SHP77 (cell line): ENCODE measurements at places on chromosomes 11 and 22.

DNA sequence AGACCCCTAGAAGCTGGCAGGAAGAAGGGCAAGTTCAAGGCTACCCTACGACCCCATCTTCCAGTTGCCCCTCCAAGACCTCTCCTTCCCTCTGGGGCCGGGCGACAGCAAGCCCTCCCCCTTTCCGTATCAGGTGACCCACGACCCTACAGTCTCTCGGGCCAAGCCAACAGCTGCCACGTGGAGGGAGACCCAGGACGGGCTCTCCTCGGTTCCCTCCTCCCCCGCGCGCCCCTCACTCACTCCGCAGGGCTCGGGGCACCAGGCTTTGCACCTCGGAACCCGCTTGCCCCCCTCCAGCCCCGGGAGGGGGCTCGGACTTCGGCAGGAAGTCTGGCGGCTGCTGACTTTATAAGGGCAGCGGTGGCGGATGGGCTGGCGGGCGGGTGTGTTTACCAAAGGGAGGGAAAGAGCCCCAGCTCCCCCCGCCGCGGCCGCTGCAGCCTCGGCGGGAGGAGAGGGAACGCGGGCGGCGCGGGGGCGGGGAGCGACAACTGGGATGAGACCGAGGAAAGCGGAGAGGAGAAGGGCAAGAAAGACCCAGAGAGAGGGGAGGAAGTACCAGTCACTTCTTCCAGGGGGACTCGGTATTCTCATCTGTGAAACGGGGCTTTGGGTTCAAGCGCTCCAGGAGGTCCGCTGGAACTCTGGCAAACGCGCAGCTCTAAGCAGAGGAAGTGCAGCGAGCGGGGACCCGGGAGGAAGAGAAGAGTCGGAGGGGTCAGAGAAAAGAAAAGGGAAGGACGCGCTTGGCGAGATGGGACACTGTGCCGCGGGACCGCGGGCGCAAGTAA, 767 bp downstream of the SLC43A1 start:
- peak; percentile 40 for DNase-seq

DNA sequence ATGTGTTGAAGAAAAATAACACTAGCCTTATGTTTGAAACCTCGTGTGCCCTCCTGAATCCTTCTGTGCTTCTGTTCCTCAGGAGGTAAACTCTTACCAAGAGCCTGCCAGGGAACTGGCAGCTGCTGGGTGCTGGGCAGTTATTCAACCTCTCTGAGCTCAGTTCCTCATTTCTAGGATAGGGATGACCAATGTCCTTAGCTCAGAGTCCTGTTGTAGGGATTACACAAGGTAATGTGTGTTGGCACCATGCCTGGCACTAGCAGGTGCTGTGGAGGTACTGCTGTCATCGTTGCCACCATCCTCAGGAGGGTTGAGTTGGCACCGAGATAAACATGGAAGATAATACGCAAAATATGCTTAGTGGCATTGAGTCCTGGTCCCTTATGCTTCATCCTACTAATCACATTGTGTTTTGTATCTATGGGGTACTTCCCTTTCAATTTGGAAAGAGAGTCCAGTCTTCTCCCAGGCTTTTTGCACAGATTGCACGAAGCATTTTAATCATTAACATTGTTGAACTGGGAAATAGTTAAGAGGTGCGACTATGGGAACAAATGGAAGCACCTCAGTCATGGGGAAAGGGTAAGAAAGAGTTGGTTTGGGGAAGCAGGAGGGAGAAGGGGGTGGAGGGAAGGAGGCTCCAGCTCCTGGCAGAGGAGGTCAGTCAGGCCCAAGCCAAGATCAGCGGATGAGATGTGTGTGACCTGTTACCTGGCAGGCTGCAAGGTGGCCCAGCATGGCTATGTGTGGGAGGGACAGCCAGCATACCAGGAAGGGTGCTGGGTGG, 56.7 kb downstream of the CABIN1 start:
- peak; percentile 41 for DNase-seq

DNA sequence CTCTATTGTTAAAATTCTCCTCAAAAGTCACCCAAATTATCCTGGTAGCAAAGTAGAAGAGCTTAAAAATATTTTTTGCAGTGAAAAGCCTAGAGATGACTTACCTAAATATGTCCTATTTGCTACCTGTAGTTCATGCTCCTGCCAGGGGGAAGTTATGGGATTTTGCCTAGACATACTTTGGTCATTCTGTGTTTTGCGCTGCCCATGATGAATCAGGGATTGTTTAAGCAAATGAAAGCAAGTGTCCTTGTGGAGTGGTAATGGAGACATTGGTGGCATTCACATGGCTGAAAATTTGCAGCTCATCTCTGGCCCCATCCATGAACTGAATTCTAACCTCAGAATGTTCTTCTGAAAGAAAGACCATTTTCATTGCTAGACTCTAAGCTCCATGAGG, 14.6 kb upstream of the SESN3 start:
- no peak for DNase-seq

DNA sequence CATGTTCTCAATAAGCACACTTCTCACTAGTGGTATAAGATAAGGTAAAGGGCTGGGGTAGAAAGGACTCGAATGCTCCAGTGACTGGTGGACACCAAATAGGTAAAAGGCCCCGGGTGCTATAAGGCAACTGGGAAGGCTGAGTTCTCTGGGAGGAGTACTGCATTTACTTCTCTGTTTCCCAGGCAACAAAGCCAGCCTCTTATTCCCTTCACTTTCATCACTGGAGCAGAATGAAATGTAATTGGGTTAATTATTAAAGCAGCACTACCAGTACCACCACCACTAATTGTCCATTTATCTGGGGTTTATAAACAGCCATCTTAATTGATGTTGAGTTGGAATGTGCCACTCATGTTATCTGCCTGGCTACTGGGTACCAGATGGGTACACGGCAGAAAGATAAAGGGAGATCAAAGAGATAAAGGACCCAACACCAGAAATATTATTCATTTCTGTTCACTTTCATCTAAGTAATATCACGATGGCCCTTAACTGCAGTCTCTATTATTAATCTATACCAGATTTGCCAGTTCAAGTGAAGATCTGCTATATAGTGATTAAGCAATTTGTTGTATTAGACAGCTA, 94.4 kb upstream of the CHRM4 start:
- DNase-seq = no peak
